ENCODE measurements at places on chromosomes 1 and 21. TPM values are rescaled to one million over a fixed set of nuclear protein-coding genes. Genes with fewer than 3 reads are reported as not detected.
A peak's percentile ranks its signal among the peaks of the same experiment; 100 is the strongest.

TRNP1 gene
- 2.5 TPM for total RNA-seq

DNA sequence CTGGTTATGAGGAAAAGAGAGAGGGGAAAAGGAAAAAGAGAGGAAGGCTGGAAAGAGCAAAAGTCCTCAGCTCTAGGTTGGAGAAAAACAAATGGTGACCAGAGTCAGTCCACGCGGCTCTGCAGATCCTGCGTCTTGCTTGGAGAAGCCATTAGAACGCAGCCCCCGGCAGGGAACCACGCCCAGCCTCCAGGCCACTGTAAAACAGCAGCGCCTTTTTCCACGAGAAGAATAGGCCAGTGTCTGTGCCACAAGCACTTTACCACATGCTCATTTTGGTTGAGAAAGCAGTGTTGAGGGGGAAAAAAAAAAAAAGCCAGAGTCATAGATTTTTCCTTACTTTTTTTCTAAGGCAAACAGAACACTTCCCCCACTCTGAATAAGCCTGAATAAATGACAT is 846.9 kb upstream of the ADAMTS5 start:
- DNase-seq: peak; percentile 22

MAEL gene
- not detected for total RNA-seq

DNA sequence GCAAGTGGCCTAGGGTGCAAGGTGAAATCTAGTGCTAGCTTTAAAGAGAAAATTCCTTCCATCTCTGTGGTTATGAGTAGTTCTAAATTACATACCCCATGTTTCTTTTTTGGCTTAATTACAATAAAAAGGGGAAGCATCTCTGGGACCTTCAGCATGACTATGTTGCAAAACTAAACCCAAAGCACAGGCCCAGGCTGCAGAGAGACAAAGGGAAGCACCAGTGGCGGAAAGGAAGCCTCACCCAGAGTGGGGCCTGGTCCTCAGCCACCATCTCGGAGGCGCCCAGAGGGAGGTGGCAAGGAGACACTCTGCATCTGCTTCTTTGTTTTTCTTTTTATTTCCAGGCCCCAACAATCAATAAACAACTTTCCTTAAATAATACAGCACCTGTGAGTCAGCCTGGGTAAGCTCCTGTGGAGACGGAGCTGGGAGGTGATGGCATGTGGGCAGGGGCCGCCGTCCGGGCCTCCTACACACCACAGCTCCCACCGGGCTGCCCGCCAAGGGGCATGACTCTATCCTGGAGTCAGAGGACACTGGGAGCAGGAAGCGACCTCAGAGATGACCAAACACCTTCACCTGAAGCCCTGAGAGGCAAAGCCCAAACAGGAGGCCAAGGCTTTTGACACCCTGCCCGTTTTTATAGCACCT is 21.7 kb downstream of the ITPKB start:
- DNase-seq: no peak
